ENCODE measurements at places on chromosomes 11 and 22. TPM values are rescaled to one million over a fixed set of nuclear protein-coding genes. Genes with fewer than 3 reads are reported as not detected.

Gene MRPL17
- 79.8 TPM for total RNA-seq

Gene KRTAP5-6
- total RNA-seq = not detected

Gene KRTAP5-8
- not detected for total RNA-seq

DNA sequence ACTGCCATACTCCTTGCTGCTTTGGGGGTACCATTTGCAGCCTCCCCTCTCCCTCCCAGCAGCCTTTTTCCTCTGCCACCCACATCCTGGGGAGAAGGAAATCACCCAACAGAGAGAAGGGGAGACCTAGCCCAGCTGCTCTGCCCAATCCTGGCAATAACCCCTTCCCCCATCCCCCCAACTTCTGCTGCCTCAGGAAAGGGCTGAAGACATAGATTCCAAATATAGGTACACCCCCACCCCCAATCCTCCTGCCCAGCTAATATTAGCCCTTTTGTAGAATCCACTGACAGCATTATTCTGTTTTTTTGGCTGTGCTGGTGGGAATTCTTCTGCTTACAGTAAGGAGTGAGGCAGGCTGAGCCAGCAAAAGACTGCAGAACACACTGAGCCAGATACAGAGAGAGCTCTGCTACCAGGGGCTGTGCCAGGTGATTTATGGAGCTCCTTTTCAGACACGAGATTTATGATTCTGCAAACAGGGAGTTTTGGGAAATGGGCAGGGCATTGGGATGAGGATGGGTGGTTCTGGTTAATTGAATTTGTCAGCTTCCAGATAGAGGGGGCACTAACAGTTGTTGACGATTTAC, 164.0 kb downstream of the TENM4 start:
- DNase-seq = no peak
- H3K27me3 ChIP-seq = no peaks in the 10 kb centered on the region
- no peak overlapping the region for H3K27ac ChIP-seq
- H3K4me3 ChIP-seq = no peak overlapping the region

- H3K4me3 ChIP-seq = no peak overlapping the region
- no peaks in the 10 kb centered on the region for H3K27me3 ChIP-seq
- H3K27ac ChIP-seq = peak overlapping the region; percentile 43
- peak; percentile 85 for DNase-seq
- no peaks in the 10 kb centered on the region for H3K36me3 ChIP-seq
Measured at GRCh38 chr11:70243912-70244652, 26.4 kb upstream of the PPFIA1 start.

DNA sequence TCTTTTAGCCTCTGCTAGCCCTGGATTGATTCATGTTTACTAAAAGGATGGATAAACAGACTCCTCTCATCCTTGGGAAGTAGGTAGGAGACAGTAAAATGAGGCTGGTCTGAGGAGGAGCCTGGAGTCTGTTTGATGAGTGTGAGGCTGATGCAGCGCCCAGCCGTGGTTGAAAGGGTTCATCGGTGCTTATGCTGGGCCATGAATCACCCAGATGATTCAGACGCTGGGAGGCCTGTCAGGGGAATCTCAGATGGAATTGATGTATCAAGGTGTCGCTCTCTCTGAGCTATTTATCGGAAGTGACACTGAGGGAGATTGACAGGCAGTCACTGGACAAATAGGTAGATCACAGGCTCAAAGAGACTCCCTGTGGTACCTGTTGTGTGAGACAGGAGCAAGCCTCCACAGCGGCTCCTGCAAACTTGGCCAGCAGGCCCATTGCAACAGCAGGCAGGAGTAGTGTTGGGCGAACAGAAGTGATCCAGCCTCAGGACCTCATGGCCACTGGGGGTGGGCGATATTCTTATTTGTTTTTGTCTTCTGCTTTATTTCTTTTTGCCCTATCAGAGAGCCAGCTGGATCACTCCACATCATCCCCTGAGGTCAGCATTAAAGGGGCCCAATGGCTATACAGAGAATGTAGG, 109.9 kb upstream of the CADM1 start:
- H3K27ac ChIP-seq = no peak overlapping the region
- peak; percentile 53 for DNase-seq
- peaks cover 29% of the 10 kb centered on the region for H3K4me1 ChIP-seq
- no peak overlapping the region for H3K4me3 ChIP-seq

GRCh38 chr11:36029616-36030015, 85.8 kb downstream of the LDLRAD3 start:
- no peak overlapping the region for H3K4me3 ChIP-seq
- no peak overlapping the region for H3K27ac ChIP-seq
- peaks cover 7% of the 10 kb centered on the region for H3K4me1 ChIP-seq

Data from SJSA1 (cell line).